ENCODE measurements at places on chromosomes 6 and 20.

- DNase-seq: no peak
These were observed 89.8 kb downstream of the EYA2 start for GRCh38 chr20:46984405-46984804.

DNA sequence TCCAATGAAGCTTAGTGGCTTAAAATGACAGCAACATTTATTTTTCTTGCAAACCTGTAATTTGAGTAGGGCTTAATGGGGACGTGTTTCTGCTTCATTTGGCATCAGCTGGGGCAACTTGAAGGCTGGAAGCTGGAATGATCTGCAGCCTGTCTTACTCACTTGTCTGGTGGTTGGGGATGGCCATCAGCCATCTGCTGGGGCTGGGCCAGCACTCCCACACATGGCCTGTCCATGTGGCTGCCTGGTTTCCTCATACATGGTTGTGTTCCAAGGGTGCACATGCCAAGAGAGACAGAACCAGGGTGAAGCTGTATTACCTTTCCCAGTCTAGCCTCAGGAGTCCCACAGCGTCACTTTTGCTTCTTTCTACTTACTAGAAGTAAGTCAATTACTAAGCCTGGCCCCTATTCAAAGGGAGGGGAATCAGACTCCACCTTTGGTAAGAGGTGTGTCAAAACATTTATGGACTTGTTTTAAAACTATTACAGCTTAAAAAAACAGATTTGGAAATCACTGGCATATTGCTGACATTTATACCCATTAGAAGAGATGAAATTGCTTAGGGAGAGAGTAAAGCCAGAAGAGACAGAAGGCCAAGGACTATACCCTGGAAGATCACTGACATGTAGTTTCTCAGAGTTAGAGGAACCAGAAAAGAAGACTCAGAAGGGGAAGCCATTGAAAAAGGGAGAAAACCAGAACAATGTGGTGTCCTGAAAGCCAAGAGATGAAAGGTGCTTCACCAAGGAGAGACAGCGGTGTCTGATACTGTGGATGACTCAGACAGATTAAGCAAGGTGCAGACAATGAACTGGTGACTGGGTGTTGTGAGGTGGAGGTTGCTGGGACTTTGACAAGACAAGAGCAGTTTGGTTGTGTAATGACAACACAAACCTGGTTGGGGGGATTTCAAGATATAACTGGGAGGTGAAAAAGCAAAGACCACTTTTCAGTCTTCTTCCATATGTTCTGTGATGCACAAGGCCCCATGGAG lies 345.2 kb downstream of the GJA1 start:
- DNase-seq: no peak

GRCh38 chr6:166313255-166314070 lies 5.3 kb upstream of the PRR18 start:
- DNase-seq: peak; percentile 22

- no peak for DNase-seq
These were observed 3.2 kb downstream of the ACTR5 start for GRCh38 chr20:38751360-38751976.

- no peak for DNase-seq
These were observed 23.3 kb downstream of the TMC2 start for GRCh38 chr20:2559651-2560050.

GRCh38 chr6:3764516-3765335 lies 13.2 kb upstream of the PXDC1 start:
- no peak for DNase-seq

Data from stimulated activated CD4-positive, alpha-beta T cell treated with anti-CD3 and anti-CD28 coated beads, TNF-alpha, amount 100 ng/mL, for 24 hours (primary cell).